ENCODE measurements at places on chromosomes 12 and 14.
A peak's percentile ranks its signal among the peaks of the same experiment; 100 is the strongest.

- DNase-seq: peak; percentile 46
Measured at GRCh38 chr14:102772781-102773570, 4.3 kb upstream of the TRAF3 start.

DNA sequence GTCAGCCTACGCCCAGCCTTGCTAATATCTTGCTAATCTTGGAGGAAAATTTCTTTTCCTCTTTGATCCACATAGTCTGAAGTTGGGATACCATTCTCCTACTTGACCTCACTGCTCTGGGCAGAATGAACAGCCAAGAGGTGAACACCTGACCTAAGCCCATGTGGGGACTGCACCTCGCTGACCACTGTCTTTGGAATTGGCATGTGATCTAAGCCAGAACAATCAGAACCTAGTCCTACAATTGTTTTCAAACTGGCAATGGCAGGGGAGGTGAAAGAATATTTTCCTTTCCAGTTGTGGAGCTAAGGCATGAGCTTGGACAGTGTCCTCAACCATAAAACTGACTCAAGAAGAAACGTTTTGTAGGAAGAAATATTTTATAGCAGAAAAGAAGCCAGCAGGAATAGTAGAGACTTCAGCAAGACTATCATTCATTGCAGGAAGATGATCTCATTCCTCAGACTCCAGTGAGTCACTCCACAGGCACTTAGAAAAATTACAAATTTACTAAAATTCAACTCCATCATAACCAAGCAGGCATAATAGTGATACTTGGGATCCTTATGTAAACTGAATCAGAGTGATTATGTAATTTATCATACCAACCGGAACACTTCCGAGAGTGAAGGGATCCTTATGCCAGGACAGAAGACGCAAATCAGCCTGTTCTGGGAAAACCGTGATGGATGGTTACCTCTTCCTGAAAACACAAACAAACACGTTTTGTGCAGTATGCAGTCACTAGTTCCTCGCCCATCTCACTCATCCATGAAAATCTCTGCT is 14.7 kb downstream of the PTPRO start:
- no peak for DNase-seq

DNA sequence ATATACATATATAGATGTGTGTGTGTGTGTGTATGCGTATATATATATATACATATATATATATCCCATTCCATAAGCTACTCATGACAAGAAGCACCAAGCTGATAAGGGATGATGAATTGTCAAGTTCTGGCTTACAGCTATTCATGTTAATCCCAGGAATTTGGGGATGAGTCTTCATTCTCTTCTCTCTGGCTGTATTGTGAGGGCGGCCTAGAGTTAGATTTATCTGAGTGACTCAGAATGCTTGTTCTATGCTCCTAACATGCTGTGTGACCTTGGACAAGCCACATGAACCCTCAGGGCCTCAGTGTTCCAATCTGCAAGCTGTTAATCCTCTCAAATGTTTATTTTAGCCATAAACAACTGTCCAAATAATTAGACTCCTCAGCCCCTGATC is 749.0 kb downstream of the MED13L start:
- no peak for DNase-seq

GRCh38 chr14:86892152-86892956 is 1100.6 kb downstream of the GALC start:
- DNase-seq: no peak

DNA sequence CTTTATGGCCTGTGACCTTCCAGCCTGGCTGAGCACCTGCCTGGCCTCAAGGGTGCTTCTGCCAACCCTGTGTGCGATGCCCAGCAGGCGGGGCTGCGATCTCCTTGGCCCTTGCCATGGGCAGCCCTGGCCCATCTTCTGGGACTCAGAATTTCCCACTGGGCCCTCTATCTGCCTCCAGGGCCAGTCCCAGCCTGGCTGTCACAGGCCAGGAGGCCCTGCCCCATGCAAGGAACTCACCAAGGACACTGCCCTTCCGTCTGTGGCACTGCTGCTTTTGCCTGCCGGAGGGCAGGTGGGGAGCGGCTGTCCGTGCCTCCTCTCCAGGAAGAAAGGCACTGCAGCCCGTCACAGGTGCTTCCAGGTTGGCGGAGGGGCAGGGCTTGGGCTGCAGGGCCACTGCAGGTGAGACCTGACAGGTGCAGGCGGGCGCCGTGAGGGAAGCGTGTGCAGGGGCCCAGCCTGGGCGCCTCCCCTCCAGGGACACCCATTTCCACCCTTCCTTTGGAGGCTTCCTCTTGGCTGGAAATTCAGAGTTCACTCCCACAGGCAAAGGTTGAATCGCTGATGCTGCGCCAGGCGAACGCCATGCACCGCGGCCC is 177.8 kb downstream of the KIF26A start:
- peak; percentile 20 for DNase-seq

DNA sequence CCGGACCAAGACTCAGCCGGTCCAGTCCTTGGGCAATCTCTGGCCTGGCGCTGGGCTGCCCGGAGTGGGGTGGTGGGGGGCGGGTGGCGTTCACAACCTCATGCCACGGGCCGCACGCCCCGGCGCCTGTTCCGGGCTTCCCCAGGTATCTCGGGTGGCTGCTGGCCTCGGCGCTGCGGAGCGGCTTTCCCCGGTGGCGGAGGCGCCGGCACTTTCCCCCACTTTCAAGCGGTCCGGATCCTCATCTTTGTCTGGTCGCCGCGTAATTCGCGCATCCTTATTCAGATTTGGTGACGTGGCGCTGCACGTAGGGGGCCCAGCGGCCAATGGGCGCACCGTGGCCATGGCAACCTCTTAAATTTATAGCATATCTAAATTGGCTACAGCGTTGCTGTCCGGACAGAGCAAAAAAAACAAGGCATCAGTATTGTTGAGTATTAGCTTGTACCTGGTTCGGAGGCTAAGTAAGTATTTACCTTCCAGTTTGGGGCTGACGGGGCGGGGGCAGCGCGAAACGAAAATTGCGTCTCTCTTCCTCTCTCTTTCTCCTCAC is at the start of gene LHX5:
Gene LHX5 (minus strand): TSS at position 253 of the 553 bp plus-strand sequence. CDS start 373 bp downstream, outside the sequence.
- DNase-seq: no peak

- no peak for DNase-seq
Measured at GRCh38 chr14:65042731-65043372, 56.2 kb downstream of the FNTB start.

GRCh38 chr12:788288-788687 is 35.9 kb downstream of the WNK1 start:
- DNase-seq: no peak

DNA sequence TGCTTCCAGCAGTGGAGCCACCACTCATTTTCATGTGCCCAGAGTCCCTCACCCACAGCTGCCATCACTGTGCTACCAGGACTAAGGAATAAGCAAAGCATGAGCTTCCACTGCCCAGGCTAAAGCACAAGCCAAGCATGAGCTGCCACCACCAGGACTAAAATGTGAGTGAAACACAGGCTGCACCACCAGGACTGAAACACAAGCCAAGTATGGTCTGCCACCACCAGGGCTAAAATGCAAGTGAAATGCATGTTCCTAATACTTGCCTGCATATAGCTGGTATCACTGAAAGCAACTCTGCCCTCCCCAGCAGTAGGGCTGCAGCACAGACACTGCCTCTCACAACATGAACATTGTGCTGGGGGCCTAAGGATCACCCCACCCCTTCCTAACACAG is 30.0 kb downstream of the CEP83 start:
- no peak for DNase-seq

GRCh38 chr12:71763677-71764379 is 9.2 kb downstream of the RAB21 start:
- DNase-seq: no peak

GRCh38 chr12:132305991-132306884 is 23.2 kb downstream of the GALNT9 start:
- no peak for DNase-seq

DNA sequence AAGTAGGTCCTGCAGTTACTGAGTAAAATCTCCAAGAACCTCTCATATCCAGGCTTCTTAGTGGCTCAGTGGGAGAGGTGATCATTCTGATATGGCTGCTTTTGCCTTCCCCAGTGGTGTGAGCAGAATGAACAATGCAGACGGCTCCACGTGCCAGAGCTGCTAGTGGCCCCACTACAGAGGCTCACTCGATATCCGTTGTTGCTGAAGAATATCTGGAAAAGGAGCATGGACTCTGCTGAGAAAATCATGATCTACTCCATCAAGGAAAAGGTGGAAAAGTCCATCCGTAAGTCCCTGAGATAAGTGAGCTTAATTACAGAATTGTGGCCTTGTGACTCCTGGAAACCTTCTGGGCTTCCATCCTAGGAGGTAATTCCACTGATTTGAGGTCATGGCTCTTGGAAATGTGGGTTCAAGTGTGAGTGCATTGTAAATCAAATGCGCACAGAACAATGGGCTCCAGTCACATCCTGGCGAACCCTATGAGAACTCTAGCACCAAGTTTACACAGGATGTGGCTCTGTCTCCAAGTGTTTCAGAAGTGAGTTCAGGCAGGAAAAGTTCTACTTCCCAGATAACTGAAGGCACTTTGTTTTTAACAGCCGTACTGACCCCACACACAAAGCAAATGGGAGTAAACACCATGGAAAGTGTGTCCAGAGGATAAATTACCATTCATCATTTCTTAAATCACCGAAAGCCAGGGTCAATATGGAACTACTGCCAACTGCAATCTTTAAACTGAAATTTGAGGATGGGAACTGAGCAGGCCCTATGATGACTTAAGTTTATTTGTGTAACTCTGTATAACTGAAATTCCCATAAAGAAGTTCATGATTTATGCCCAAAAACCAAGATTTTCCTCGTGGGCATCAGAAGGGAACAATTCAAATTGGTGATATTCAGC is 51.4 kb downstream of the PLEKHG7 start:
- DNase-seq: no peak

DNA sequence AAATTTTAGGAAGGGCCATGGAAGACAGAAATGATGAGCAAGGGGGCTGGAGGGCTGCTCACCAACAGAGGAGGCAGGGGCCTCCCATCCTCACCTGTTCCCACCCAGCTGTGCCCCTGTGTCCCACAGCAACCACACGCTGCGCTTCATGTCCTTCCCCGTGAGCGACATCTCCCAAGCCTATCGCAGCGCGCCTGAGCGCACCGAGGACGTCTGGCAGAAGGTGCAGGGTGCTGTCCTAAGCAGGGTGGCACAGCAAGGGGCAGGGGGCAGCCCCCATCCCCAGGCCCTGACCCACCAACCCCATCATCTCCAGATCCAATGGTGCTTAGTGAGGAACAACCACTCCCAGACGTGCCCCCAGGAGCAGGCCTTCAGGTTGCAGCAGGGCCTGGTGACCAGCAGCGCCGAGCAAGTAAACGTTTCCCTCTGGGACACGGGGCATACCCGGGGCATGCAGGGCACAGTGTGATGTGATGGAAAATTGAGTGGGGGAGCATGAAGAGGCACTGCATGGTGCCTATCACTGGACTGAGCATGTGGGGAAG is 8.1 kb downstream of the CARMIL3 start:
- no peak for DNase-seq

DNA sequence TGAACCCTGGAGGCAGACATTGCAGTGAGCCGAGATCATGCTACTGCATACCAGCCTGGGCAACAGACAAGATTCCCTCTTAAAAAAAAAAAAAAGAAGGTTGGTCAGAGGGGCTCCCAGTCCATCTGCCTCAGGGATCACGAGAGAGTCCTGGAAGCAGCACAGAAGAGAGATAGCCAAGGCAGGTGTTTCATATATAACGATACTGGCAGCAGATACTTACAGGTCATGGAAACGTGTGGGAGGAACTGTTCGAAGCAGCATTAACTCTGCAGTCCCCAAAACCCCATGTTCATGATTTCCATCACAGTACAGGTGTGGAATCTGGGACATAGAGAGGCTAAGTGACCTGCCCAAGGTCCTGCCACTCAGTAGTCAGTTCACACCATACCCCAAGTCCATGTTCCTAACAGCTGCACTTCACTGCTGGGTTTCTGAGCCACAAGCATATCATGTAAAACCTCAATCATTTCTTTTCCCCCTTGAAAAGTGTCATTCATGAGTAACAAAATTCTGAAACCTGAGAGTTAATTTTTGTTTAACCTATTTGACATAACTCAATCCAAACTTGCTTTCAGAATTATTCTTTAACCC is 16.7 kb downstream of the CDK2AP1 start:
- DNase-seq: no peak

DNA sequence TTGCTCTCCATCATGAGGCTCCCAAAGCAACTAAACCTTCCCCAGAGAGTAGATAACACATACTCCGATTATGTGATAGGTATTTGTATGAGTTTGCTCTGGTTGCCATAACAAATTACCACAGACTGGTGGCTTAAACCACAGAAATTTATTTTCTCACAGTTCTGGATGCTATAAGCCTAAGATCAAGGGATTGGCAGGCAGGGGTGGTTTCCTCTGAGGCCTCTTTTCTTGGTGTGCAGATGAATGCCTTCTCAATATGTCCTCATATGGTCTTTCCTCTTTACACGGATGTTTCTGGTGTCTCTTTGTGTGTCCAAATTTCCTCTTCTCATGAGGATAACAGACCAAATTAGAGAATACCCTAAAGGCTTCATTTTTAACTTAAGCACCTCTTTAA is 285.8 kb upstream of the GRIP1 start:
- DNase-seq: no peak

DNA sequence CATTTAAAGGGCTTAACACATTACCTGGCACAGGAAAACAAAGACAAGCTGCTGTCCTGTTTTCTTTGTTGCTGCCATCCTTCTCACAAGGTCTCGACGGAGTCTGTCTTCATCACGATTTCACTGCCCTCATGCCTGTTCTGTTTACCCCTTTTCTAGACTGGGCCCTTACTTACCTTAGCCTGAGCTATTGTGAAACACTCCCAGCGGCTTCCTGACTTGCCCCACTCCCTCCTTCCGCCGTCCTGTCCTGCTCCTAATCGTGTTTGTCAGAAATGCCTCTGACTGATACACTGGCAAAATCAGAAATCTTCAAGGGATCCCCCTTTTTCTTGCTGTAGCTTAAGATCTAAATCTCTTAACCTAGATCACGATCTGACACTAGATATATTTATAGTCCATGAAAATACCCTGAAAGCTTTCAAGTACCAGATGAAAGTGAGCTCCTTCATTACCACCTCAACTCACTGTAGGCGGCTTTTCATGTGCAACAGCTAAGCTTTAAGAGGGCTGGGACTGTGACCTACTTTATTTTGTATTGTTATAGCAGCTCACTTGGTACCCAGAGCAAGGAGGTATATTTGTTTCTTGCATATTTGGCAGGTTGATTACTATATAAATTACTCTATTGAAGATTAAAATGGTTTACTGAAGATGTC is 32.1 kb downstream of the TECPR2 start:
- DNase-seq: no peak

DNA sequence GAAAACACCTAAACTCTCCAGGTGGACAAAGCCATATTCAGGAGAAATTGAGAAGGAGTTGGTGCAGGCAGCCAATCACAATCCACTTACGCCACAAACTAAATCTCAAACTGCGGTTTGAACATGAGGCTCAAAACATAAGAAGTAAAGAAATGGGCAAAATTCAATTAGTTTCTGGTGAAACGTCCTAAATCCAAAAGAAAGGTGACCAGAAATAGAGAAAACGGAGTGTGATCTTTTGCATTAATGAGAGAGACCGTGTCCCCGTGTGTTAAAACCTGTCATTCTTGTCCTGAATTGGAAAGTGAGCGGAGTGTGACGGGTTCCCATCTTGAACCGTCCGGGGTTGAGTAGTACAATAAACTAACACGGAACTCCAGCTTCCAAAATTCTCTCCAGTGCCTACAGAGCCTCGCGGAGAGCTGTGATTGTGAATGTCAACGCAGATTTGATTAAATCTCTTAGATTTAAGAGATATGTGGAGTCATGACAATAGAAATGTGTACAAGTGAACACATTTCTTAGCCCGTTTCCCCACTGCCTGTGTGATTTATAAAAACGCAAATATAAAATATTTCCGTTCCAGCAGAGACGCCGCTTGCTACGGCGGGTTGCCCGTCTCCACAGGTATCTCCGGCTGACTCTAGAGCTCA is 595 bp upstream of the METAP2 start:
- DNase-seq: peak; percentile 49

Measured in Caco-2 (cell line).